GM12878 (cell line): ENCODE measurements at places on chromosomes 12 and 14. TPM values are rescaled to one million over a fixed set of nuclear protein-coding genes. Genes with fewer than 3 reads are reported as not detected.

The PAH gene
- 1.0 and 1.9 TPM in 2 replicates for total RNA-seq

The MANSC1 gene
- total RNA-seq = 0.19 and 0.23 TPM in 2 replicates

The KLRG1 gene
- total RNA-seq = 2.1 and 2.3 TPM in 2 replicates

The IL31 gene
- total RNA-seq = not detected in 2 replicates

The DDX24 gene
- total RNA-seq = 179 and 186 TPM in 2 replicates

The BDKRB1 gene
- 0.21 TPM in 1 of 2 replicates, not detected in the other for total RNA-seq

The NRXN3 gene
- total RNA-seq = 2.7 and 3.3 TPM in 2 replicates

The TEX22 gene
- 2.7 and 4.0 TPM in 2 replicates for total RNA-seq

The SIX4 gene
- total RNA-seq = 0.26 TPM in 1 of 2 replicates, not detected in the other

The FGF6 gene
- not detected in 2 replicates for total RNA-seq

The AKAP5 gene
- total RNA-seq = 3.7 and 4.0 TPM in 2 replicates

The KCNH5 gene
- total RNA-seq = not detected in 2 replicates

The EMP1 gene
- total RNA-seq = 0.58 and 0.90 TPM in 2 replicates

The KLHL33 gene
- total RNA-seq = 0.08 TPM in 2 replicates

GRCh38 chr14:96303981-96304380 lies 48.0 kb downstream of the BDKRB1 start:
- DNase-seq = no peak
- no peak overlapping the region for H3K4me3 ChIP-seq
- peaks cover 5% of the 10 kb centered on the region; the same call in 1 of the 2 replicates for H3K36me3 ChIP-seq
- H3K27ac ChIP-seq = no peak overlapping the region
- no peaks in the 10 kb centered on the region for H3K27me3 ChIP-seq

GRCh38 chr12:96193725-96194575 lies at the start of gene ELK3:
Gene ELK3 (plus strand): TSS chr12:96194375.
- H3K36me3 ChIP-seq = no peaks in the 10 kb centered on the region
- peaks cover 30% of the 10 kb centered on the region for H3K4me1 ChIP-seq
- peak within 1 kb of the TSS; percentile 98 for H3K4me3 ChIP-seq
- DNase-seq = no peak

- H3K36me3 ChIP-seq = peaks cover 6% of the 10 kb centered on the region; the same call in 1 of the 2 replicates
- peaks cover 15% of the 10 kb centered on the region for H3K4me1 ChIP-seq
- no peak for DNase-seq
- no peaks in the 10 kb centered on the region for H3K27me3 ChIP-seq
- peak overlapping the region; percentile 98 for H3K4me3 ChIP-seq
These were observed 1.5 kb downstream of the MTA1 start for GRCh38 chr14:105420974-105421674.

GRCh38 chr12:2494486-2495192 lies 300.1 kb upstream of the FKBP4 start:
- no peaks in the 10 kb centered on the region for H3K36me3 ChIP-seq
- H3K4me1 ChIP-seq = no peaks in the 10 kb centered on the region
- no peak overlapping the region for H3K27ac ChIP-seq
- no peak for DNase-seq

GRCh38 chr12:67698672-67699581 lies 50.4 kb downstream of the DYRK2 start:
- no peaks in the 10 kb centered on the region for H3K36me3 ChIP-seq
- DNase-seq = peak; percentile 98
- H3K4me1 ChIP-seq = peaks cover 28% of the 10 kb centered on the region
- H3K4me3 ChIP-seq = no peak overlapping the region

GRCh38 chr12:97452839-97453238 lies 9.8 kb upstream of the RMST start:
- H3K36me3 ChIP-seq = no peaks in the 10 kb centered on the region
- DNase-seq = no peak
- 0 out of 2 replicates have a peak overlapping the region, but pooled peaks have one; percentile 23 for H3K4me3 ChIP-seq
- H3K27ac ChIP-seq = peak overlapping the region; percentile 79

GRCh38 chr12:88448337-88448915 lies 131.8 kb downstream of the KITLG start:
- H3K4me3 ChIP-seq = no peak overlapping the region
- no peak for DNase-seq

DNA sequence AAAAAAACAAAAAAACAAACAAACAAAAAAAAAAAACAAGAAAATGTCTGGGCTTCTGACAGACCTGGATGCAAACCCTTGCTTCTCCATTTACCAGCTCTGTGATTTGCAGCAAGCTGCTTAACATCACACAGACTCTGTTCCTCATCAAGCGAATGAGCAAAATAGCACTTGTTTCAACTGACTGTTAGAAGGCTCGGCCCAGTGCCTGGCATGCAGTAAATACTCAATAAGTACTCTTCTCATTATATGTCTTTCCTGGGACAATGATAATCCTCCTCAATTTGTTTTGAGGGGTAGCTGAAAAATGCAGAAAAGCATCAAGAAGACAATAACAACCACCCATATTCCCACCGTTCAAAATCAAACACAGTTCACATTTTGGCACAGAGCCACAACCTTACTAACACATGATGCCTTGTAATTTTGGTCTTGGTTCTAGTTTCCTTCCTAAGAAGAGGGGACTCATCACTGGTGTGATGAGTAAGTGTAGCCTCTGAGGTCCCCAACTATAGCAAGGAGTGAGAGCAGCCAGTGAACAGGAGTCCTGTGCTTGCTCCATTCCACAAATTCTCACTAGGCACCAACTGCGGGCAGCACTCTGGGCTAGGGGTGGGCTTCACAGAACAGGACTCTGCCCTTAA lies 60.4 kb downstream of the TTC7B start:
- no peaks in the 10 kb centered on the region for H3K36me3 ChIP-seq
- no peaks in the 10 kb centered on the region; the same call in 1 of the 2 replicates for H3K27me3 ChIP-seq
- H3K4me3 ChIP-seq = no peak overlapping the region

DNA sequence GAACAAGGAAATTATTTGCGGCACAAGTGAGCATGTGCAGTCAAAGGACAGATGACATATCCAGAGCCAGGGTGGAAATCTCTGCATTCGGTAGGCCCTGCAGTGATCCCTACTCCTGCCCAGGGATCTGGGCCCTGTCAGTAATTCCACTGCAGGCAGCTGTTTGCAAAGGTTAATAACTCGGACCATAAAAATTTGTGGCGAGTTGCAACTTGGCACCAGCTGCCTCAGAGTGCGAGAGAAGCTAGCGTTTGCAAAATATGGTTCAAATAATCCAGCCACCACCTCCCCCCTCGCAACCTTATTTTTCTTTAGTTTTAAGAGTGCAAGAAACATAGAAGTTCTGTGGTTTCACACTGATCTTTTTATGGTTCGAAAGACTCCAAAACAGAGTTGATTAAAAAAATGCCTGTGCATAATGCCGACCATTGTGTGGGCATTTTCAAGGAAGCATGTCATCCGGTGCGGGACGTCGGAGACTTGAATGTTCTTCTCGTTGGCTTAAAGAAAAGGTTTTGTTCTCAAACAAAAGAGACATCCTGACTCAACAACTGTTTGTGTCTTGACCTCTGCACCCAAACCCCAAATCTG lies 224.5 kb downstream of the BCL11B start:
- DNase-seq = no peak
- H3K27ac ChIP-seq = no peak overlapping the region
- no peaks in the 10 kb centered on the region for H3K4me1 ChIP-seq
- no peaks in the 10 kb centered on the region for H3K27me3 ChIP-seq
- H3K36me3 ChIP-seq = no peaks in the 10 kb centered on the region
- H3K4me3 ChIP-seq = no peak overlapping the region

GRCh38 chr14:32738206-32738871 lies 200.3 kb upstream of the NPAS3 start:
- no peaks in the 10 kb centered on the region for H3K27me3 ChIP-seq
- H3K4me1 ChIP-seq = no peaks in the 10 kb centered on the region
- H3K4me3 ChIP-seq = no peak overlapping the region
- H3K36me3 ChIP-seq = no peaks in the 10 kb centered on the region

DNA sequence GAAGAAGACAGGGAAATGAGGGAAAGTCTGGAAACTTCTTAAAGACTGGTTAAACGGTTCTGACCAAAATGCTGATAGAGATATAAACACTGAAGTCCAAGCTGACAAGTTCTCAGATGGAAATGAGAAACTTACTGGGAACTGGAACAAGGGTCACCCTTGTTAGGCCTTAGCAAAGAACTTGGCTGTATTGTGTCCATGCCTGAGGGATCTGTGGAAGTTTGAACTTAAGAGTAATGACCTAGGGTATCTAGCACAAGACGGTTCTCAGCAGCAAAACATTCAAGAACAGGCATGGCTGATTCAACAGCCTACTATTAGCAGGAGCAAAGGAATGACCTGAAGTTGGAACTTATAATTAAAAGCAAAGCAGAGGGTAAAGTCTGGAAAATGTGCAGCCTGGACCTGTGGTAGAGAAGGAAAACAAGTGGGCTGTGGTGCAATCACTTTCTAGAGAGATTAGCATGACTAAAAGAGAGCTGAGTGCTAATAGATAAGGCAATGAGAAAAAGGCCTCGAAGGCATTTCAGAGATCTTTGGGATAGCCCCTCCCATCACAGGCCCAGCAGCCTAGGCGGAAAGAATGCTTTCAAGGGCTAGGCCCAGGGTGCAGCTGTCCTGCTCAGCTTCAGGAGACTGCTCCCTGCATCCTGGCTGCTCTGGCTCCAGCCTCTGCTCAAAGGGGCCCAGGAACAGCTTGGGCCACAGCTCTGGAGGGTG lies 60.3 kb downstream of the ATP2B1 start:
- no peak overlapping the region for H3K27ac ChIP-seq
- H3K27me3 ChIP-seq = no peaks in the 10 kb centered on the region
- no peak overlapping the region for H3K4me3 ChIP-seq
- H3K36me3 ChIP-seq = peaks cover 4% of the 10 kb centered on the region
- H3K4me1 ChIP-seq = no peaks in the 10 kb centered on the region
- DNase-seq = no peak

DNA sequence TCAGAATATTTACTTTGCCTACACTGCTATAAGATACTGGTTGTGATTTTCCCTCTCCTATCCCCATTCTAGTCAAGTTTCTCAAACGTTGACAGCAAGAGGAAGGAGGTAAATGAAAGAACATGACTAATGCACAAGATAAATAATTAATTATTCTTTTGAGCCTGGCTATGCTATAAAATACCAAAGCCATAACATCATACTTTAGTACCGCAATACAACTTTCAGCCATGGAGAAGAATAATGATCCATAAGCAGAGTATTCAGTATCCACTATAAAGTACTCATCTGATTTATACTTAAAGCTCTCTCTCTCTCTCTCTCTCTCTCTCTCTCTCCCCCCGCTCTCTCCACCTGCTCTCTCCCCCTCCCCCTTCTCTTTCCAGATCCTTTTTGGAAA lies 41.3 kb downstream of the TDG start:
- no peaks in the 10 kb centered on the region for H3K36me3 ChIP-seq
- no peaks in the 10 kb centered on the region for H3K4me1 ChIP-seq
- H3K27ac ChIP-seq = no peak overlapping the region
- H3K27me3 ChIP-seq = no peaks in the 10 kb centered on the region
- no peak overlapping the region for H3K4me3 ChIP-seq

DNA sequence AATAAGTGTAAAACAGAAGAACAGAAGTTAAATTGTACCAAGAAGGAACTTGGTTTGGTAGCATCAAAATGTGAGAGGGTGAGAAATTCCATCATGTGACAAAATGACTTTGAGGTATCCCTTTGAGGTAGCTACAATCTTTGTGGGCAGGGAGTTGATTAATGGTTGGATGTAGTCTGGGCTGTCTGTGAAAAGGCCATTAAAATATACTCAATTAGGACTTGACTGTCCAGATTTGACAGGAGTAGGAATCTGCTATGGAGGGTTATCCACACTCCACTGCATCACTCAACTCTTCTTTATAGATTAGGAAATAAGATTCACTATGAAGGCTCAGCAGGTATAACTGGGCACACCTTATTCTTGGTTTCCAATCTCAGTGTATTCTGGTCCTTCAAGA lies 7.4 kb upstream of the YBX3 start:
- no peak overlapping the region for H3K4me3 ChIP-seq
- no peaks in the 10 kb centered on the region for H3K36me3 ChIP-seq
- DNase-seq = no peak

GRCh38 chr14:90820958-90821357 lies 4.7 kb upstream of the TTC7B start:
- H3K27me3 ChIP-seq = peaks cover 2% of the 10 kb centered on the region
- no peak overlapping the region for H3K27ac ChIP-seq
- no peak for DNase-seq
- H3K36me3 ChIP-seq = no peaks in the 10 kb centered on the region
- no peak overlapping the region for H3K4me3 ChIP-seq

GRCh38 chr14:64508215-64508776 lies 3.7 kb downstream of the ZBTB1 start:
- H3K27ac ChIP-seq = peak overlapping the region; percentile 98
- no peaks in the 10 kb centered on the region; the same call in 1 of the 2 replicates for H3K36me3 ChIP-seq
- peak overlapping the region; percentile 91 for H3K4me3 ChIP-seq
- H3K4me1 ChIP-seq = peaks cover 22% of the 10 kb centered on the region
- H3K27me3 ChIP-seq = no peaks in the 10 kb centered on the region
- peak; percentile 64 for DNase-seq

DNA sequence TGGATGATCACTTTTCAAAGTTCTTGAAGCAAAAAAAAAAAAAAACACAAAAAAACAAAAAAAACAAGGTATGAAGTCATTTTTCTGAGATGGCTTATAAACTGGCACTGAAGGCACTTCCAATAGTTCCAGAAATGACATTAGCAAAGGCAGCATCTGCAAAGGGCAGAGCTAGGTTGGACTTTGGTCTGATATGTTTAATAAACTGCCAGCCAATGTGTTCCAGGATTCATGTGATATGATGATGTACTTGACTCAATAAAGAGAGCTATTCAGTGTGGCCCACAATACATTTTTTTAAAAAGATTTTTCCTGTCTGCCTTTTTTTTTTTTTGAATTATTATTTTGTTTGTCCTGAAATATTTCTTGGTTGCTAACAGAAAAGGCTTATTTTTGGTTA lies 79.6 kb downstream of the VRK1 start:
- no peaks in the 10 kb centered on the region for H3K36me3 ChIP-seq
- no peak overlapping the region for H3K27ac ChIP-seq
- H3K27me3 ChIP-seq = no peaks in the 10 kb centered on the region
- 0 out of 2 replicates have a peak, but pooled peaks cover 5% of the 10 kb centered on the region for H3K4me1 ChIP-seq
- H3K4me3 ChIP-seq = no peak overlapping the region

DNA sequence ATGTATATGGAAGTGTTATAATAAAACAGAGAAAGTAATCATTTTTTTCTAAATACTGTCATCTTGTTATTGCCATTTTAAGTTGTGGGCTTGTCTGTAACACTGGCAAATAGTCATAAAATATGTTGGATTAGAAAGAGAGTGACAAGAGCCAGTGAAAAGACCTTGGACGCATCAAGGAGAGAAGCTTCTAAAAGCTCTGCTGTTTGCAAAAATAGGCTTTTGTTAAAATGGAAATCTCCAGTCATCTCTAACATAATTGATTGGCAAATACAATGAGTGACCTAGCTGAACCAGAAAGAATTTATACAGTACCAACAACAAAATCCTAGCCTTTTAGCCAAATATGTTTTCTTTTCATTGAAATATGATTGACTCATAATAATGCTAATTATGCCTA lies 245.8 kb upstream of the RMST start:
- H3K27me3 ChIP-seq = no peaks in the 10 kb centered on the region
- DNase-seq = no peak
- H3K4me3 ChIP-seq = no peak overlapping the region
